Glutamatergic neuron (in vitro differentiated cells): ENCODE measurements at places on chromosomes 6 and 20.

DNA sequence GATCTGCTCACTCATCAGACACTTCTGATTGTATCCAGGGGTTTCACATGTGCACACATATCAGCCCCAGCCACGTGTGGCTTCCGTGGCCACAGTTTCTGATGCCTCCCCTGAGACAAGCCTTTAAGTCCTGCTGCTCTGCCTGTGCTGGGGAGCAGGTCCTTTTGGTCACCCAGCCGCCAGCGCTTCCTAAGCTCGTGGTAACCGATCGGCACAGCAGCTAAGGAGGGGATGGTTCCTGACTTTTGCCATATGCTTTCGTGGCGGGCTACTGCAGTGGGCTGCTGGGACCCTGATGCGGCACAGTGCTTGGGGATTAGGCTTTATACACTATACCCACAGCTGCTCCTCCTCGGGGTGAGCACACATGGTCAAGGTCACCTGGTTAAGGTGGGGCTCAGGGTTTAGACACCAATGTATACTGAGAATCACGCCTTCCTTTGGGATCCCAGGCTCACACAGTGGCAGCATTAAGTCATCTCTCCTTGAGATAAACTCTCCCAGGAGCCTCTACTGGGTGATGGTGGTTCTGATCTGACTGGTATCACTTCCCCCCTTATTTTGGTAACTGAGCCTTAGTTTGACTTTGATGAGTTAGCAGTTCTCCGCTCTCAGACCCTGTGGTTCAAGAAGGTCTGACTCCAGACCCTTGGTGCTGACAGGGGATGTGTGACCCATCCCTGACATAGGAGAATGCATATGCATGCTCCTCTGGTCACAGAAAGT is 85.9 kb upstream of the KCNG1 start:
- DNase-seq: no peak

GRCh38 chr6:157561414-157561790 is 180.4 kb downstream of the ZDHHC14 start:
- no peak for DNase-seq

- DNase-seq: no peak
These were observed 8.5 kb upstream of the DDX27 start for GRCh38 chr20:49210757-49211110.

DNA sequence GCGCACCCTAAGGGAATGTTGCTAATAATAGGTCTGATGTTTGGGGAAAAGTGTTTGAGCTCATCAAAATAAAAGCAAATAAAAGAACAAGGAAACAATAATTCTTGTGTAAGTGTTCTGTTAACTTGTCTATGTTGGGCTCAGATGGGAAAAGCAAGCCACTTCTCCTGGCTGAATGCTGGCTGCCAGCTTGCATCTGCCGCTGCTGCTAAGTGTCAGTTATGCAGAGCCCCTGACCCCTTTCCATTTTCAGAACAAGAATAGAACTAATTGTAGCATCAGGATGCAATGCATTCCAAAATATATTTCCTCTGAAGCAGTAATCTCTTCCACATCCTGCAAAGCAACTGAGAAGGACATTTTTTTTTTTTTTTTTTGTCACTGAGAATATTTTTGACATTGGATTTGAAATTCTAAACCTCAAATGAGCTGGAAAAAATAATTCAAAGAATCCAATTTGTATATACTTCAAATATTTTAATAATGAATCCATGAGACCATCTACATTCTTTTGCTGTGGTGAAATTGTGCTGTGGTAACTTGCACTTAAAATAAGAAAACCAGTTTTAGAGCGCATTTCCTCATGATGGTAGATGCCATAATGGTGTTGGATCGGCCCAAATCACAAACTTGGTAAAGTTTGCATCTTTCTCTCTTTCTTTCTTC is 43.9 kb upstream of the DEK start:
- DNase-seq: no peak

DNA sequence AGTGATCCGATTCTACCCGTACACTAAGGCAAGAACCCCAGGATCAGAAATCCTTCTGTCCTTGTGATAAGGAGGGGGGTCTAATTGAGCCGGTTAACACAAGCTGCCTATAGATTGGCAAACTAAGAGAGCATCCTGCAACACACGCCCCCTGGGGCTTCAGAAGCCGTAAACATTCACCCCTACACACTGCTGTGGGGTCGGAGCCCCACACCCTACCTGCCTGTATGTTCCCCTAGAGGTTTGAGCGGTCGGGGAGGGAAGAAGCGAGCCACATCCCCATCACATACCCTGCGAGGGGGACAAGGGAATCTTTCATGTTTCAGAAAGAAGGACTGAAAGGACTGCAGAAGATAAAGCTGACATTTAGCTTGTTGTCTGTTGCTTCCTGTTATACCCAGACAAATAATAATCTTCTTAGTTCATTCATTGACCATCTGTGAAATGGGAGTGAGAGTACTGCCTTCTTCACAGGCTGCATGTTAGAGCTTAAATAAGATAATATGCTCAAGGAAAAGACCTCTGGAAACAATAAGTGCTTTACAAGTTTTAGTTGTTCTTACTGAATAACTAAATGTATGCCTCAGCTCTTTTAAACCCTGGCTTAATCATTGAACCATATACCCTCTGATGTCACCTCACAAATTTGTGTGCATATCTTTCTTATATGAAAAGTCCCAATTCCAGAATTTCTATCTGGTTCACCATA is 74.2 kb upstream of the RNF217 start:
- DNase-seq: no peak

- DNase-seq: no peak
These were observed 30.0 kb upstream of the AKIRIN2 start for GRCh38 chr6:87731818-87732661.

- DNase-seq: no peak
These were observed 44.7 kb upstream of the SIRPG start for GRCh38 chr20:1702328-1702727.

DNA sequence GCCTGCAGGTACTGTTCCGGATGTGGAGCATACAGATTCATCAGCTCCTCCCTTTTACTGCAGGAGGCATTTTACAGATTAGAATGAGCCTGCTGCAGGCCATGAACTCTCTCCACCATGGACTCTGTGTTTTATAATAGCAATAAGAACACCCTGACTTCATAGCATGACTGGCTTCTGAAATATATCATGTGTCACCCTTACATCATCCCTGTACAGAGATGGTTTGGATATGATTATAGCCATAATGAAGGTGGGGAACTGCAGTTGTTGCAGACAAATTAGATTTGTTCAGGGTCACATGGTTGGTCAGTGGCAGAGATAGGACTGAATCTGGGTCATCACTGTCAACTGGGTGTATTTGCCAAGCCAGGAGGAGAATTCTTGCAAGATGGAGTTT is 100.7 kb downstream of the FOXO3 start:
- no peak for DNase-seq

DNA sequence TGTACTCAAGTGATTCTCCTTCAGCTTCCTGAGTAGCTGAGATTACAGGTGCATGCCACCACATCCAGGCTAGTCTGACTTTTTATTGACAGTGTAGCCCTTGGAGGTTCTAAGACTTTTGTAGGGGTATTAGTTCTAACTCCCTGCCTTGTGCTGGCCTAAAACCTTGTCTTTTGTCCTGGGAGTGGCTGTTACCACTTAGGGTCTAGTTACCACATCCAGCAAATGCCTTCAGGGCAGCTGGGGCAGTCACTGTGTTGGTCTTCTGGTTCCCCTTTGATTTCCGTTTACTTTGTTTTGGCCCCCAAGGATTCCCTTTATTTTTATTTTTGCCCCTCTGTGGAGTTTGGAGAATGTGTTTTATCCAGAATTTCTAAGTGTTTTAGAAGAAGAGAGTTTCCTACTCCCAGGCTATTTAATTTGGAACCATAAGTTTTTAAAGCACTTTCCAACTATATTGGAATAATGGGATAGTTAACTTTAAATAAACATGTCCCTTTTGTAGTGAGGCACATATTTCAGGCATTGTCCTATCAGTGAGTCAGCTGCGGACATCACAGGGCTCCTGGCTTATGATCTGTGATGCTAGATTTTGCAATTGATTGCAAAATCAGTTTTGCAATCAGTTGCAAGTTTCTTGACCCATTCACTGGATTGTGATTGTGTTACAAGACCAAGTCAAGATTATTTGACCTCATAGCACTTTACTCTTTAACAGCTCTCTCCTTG is 25.0 kb downstream of the IL22RA2 start:
- DNase-seq: no peak

- no peak for DNase-seq
These were observed at the start of gene SYTL3 for GRCh38 chr6:158649289-158650143. TSS of gene SYTL3 (plus strand) at chr6:158650054. CDS start at chr6:158663269, 13,215 bp downstream.

DNA sequence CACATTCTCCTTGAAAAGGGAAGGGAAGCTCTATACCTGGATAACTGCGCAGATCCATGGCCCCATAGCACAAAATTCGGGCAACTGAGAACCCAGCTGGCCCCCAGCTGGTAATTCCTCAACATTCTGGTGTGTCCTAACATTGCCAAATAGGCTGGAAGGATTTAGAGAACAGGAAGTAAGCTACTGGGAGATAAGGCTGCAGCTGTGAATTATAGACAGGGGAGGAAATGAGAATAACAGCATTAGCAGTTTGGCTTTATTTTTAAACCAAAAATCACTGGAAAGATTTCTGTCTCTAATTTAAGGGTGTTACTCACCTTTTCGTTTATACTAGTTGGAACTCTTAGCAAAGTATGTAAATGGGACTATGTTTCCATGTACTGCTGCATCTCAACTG is 97.2 kb downstream of the TULP4 start:
- no peak for DNase-seq

GRCh38 chr6:169851641-169852503 is 100.5 kb downstream of the ERMARD start:
- no peak for DNase-seq

GRCh38 chr6:158046201-158047126 is 64.8 kb downstream of the SYNJ2 start:
- DNase-seq: no peak

DNA sequence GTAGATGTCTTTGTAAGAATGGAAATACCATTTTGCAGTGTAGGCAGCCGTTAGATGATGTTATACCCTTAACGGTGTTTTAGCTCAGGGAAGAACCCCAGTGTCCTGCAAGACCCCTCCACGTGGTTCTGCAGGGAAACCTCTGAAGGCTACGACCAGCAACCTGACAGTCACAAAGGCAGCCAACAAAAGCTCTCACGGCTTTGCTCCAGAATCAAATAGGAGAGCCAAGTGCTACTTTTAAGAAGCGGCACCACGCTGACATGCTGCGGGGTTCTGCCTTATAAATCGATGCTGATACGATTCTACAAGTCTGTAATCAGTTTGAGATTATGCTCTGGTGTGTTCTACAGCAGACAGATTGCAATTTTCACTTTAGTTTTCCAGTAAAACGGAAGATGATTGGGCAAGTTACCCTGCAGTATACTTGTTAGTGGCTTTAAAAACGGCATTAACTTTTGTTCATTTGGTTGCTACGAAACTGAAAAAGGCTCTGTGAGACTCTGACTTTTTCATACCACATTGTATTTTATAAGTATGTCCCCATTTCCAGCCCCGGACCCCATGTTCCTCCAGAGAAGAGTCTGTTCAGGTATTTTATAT is 312.9 kb downstream of the SAMD5 start:
- no peak for DNase-seq

DNA sequence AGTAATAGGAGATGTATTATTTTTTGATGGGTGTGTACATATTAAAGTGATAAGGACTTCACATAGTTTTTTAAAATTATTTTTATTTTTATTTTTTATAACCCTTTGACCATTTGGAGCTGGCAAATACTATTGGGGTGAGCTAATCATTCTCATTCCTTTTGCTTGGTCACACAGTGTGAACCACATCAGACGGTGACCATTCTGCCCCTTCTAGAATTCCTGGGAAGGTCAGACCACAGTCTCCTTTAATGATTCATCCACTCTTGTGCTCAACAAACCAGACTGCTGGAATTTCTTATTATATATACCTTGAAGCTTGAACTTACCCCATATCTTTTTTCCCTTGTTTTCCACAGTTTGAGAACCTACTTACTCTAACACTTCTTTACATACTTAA is 23.9 kb upstream of the PRL start:
- DNase-seq: no peak

GRCh38 chr20:14830466-14830865 is 493.1 kb upstream of the FLRT3 start:
- DNase-seq: no peak

DNA sequence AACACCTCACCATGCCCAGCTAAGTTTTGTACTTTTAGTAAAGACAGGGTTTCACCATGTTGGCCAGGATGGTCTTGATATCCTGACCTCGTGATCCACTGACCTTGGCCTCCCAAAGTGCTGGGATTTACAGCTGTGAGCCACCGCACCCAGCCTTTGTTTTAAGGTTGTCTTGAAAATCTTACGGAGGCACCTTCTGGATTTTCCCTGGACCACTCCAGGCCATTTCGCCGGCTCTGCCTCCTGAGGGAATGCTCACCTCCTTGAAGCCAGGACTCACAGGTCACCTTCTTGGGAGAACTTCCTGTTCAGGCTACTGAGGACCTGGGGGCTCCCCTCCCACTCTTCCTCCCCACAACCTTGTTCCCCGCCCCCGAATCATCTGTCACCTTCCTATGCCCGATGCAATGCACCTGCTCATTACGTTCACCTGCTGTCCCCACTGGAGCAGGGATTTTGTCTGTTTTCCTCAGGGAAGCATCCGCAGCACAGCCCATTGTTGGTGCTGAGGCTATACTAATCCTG is 19.4 kb upstream of the RAET1L start:
- no peak for DNase-seq

DNA sequence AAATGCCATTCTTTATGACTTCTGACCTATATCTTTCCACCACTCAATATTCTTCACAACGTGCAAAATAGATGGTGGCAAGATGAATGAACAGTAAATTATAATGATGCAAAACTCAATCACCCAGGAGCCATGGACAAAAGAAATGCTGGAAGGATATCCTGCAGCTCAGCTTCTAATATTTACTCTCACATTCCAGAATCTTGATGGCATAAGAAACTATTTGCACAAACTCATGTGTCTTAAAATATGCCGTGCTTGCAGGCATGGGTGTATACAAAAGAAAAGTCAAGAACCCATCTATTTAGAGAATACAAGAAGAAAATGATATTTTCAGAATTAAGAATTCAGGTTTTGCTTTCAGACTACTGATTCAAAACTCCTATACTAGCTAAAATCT is 217.8 kb downstream of the SLC35F1 start:
- DNase-seq: no peak

GRCh38 chr20:17992224-17992637 is 23.4 kb downstream of the MGME1 start:
- DNase-seq: no peak

DNA sequence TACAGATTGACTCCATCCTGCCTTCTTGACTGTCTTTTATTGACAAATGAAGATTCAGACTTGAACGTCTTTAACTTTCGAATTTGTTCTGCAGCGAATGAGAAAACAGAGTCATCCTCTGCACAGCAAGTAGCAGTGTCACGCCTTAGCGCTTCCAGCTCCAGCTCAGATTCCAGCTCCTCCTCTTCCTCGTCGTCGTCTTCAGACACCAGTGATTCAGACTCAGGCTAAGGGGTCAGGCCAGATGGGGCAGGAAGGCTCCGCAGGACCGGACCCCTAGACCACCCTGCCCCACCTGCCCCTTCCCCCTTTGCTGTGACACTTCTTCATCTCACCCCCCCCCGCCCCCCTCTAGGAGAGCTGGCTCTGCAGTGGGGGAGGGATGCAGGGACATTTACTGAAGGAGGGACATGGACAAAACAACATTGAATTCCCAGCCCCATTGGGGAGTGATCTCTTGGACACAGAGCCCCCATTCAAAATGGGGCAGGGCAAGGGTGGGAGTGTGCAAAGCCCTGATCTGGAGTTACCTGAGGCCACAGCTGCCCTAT is 12.2 kb downstream of the BRD2 start:
- no peak for DNase-seq

GRCh38 chr6:44297063-44298038 is 15.8 kb downstream of the AARS2 start:
- DNase-seq: peak; percentile 81

- no peak for DNase-seq
These were observed 182.4 kb upstream of the MCHR2 start for GRCh38 chr6:100176311-100176950.
